RPMI7951 (cell line): ENCODE measurements at places on chromosomes 6 and 20.

- peak; percentile 6 for DNase-seq
Observed at GRCh38 chr6:109867009-109867969, 110.8 kb upstream of the GPR6 start.

- DNase-seq = peak; percentile 93
Observed at GRCh38 chr6:90284236-90285041, 12.2 kb downstream of the BACH2 start.

DNA sequence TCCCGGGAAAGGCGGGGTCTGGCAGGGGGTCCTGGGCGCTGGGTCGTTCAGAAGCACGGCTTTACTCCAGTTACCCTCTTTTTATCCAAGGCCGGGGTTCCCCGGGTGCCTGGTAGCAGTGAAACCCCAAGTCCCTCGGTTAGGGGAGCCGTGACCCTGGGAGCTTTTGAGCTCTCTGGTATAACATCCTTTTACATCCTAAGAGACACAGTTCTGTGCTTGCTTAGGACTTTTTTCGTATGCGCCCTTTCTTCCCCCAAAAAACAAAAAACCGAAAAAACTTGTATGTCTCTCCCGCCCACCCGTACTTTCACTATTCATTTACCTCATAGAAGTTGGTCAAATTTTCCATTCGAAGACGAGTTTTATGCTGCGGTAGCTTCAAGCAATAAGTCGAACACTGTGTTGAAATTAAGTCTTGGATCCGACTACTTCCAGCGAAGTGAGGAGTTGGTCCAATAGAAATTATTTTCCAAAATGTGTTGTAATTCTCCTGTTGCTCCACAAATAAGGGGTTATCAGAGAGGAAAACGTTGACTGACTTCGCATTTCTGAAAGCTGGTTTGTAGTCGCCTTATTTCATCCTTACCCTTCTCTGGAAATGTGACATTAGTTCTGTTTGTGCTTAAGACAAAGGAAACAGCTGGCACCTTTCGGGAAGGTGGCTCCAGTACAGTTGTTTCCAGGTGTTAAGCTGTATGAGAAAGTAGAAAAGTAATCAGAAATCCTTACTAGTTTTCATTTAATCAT, 816 bp upstream of the MAN1A1 start:
- DNase-seq = peak; percentile 49

- DNase-seq = no peak
Observed at GRCh38 chr6:2809015-2809414, 32.6 kb downstream of the SERPINB1 start.

- no peak for DNase-seq
Observed at GRCh38 chr6:117974914-117975627, 68.0 kb downstream of the SLC35F1 start.

- no peak for DNase-seq
Observed at GRCh38 chr6:136235233-136235564, 14.9 kb downstream of the MTFR2 start.

DNA sequence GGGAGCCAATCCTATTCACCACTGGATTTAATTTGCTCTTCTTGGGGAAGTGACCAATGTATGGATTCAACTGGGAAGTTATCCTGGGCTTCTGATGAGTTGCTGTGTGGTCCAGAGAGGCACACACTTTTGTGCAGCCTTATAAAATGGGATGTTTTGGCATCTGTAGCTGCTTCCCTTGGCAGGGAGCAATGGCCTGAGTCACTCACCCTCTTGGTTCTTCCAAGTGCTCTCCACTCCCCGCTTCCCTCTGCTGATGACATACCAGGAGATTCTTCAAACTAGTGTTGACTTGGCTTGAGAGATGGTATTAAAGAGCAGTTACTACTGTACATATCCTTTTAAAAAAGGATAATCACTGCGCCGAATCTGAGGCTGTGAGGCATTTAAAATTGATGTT, 105.8 kb downstream of the JARID2 start:
- DNase-seq = peak; percentile 85

DNA sequence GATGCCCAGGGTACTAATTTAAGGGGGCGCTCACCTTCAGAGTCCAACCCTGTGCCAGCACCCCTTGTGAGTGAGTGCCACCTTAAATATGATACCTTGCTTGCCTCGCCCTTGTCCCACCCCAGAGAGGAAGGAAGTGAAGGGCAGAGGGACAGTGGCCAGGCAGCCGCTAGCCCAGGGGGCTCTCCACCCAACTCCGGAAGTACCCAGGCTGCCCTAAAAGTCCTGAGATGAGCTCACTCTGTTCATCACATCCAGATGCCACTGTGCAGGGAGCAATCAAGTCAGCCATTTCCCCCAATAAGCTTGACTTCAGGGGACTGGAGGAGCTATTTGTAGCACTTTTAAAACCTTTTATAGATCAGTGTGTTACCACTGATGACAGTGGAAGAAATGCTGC, 25.0 kb upstream of the STX16 start:
- peak; percentile 81 for DNase-seq

DNA sequence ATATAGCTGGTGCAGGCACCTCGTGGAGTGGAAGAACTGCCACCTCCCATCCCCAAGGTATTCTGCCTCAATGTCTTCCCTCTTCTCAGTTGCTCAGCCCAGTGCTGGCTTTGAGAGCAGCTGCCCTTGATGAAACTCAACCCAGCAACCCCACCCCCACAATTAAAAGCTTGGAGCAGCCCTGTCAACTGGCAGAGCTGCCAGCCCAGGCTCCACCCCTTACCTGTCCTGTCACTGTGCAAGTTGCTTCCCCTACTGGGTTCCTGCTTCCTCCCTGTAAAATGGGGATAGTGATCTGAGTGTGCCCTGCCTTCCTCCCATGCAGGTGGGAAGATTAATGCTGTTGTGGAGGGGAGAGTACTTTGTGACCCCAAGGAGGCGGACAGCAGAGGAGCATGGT, 4.5 kb downstream of the TMEM63B start:
- no peak for DNase-seq

DNA sequence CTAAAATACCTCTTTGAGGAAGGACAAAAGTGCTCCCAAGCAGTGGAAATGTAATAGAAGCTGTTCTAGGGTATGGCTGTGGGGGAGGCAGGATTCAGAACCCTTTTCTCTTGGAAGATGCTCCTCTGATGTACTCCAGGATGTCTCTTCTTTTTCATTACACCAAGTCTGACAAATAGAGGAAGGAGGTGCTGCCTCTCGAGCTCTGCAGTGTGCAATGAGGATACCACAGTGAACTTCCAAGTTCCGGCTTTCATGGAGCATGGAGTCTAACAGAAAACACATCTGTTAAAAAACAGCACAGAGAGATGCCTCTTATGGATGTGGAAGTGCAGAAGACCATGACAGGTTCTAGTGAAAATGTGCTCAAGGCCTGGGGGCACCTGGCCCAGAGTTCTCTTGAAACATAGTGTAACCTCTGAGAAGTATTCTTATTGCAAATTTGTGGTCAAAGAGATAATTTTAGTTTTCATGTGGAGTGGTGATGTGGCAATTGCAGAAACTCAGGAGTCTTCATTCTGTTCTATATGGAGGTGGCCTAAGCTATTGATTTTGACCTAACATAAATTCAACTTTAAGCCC, 362.0 kb upstream of the CITED2 start:
- DNase-seq = no peak

DNA sequence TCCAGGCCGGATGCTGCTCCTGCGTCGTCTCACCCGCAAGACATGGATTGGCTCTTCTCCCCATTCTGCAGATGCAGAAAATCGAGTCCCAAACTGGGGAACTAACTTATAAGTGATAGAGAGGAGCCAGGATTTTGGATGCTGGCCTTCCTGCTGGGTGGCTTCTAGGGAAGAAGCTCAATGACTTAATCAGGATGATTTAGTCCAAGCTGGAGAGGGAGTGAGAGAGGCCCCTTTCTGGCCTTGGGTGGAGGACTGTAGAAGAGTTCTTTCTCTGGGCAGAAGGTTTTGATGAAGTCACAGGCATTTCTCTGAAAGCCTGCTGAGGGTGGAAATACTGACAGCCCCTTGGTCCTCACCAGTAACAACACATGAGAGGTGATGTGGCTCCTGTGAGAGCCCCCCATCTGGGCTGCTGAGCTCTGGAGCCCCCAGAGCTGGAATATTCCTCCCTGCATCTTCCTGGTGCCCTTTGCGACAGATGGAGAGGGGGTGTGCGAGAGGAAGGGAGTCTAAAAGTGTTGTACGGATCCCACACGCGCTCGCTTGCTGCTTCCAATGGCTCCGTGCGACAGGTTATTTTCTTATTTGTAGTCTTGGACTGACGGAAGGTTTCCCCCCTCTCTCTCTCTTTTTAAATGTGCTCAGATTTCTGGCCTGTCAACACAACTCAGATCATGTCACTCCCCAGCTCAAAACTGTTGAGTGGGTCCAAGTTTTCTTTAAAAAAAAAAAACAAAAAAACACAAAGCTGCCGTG, 3.5 kb downstream of the SIRPA start:
- DNase-seq = no peak

DNA sequence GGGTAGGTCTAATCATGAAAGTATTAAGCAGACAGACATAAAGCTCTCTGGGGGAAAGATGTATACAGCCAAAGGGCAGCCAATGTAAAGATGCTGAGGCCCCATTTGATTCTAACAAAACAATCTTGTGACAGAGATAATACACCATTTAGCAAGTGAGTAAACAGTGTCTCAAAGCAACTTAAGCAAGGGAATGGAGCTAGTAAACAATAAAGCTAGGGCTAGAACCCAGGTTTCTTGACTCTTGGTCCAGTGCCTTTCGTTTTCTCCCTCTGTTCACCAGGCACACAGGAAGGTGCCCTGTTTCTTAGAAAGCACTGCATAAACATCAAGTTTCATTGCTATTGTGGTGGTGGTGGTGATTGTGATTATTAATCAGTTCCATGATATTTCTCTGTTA, 5.1 kb downstream of the ELOVL2 start:
- no peak for DNase-seq

DNA sequence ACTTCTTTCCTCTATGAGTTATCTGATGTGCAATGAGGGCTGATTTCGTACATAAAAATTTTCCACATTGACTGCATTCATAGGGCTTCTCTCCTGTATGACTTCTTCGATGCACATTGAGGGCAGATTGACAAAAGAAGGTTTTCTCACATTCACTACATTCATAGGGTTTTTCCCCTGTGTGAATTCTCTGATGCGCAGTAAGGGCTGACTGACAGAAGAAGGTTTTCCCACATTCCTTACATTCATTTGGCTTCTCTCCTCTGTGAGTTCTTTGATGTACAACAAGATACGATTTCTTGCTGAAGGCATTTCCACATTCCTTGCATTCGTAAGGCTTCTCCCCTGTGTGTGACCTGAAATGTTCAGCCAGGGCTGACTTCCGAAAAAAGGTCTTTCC, 11.4 kb downstream of the ZNF334 start:
- DNase-seq = no peak

- DNase-seq = no peak
Observed at GRCh38 chr20:61950641-61951071, 115.0 kb downstream of the TAF4 start.

- DNase-seq = peak; percentile 66
Observed at GRCh38 chr20:17938871-17939619, 29.5 kb downstream of the SNX5 start.

- DNase-seq = peak; percentile 57
Observed at GRCh38 chr6:3534599-3534998, 77.7 kb upstream of the SLC22A23 start.

- DNase-seq = no peak
Observed at GRCh38 chr6:90004511-90004910, 110.2 kb downstream of the GJA10 start.

DNA sequence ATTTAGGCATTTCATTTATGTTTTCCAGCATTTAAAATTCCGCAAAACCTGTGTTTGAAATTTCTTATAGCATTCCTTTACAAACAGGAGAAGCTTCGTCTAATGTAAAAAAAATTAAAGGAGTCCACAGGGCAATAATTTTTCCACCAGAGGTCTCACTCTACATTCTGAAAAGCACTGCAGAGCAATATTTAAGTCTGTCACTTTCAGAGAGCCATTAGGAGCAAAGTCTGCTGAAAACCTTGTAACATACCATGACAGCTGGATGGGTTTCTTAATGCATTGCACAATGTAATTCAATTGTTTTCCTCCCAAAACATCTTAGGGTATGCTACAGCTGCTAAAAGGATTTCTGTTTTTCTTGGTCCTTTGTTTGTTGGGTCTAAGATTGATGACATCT, 18.0 kb downstream of the BAG2 start:
- DNase-seq = peak; percentile 42

DNA sequence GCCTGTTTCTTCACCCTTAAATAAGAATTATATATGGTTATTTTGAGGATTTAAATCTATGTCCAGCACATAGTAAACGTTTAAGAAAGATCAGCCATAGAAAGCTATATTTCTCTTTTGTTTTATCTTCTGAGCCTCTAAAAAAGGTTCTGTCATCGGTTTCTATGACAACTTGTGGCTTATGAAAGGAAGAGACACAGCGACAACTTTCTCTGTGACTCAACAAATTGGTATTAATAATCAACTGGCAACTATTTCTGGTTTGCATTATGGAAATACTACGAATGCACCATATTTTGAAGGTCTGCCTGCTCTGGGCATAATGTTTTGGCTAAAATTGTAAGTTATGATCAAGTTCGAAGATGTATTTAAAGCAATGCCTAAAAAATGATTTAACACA, 751.0 kb downstream of the CD109 start:
- DNase-seq = peak; percentile 16

DNA sequence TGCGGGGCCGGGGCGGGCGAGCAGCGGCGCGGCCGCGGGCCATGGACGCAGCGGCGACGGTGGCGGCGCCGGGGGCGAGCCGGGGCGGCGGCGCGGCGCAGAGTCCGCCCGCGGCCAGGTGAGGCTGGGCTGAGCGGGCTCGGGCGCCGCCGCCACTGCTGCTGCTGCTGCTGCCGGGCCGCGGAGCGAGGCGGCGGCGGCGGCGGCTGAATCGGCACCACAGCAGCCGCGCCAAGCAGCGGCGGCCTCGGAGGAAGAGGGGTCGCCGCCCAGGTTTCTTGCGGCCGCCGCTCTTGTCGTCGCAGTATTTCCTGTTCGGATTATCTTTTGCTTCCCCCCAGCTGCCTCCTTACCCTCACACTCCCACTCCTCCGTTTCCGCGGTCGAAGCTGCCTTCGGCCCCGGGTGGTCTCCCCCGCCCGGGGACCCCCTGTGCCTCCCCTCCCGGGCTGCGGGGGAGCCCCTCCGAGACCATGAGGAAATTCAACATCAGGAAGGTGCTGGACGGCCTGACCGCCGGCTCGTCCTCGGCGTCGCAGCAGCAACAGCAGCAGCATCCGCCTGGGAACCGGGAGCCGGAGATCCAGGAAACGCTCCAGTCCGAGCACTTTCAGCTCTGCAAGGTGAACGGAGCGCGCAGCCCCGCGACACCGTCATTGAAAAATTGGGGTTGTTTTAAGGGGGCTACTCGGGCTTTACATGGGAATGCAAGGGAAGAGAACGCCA, at the start of gene STXBP5:
Gene STXBP5, plus strand, starts transcription at position 358 of the 726 bp plus-strand sequence. Its CDS starts 116 bp downstream, at position 474.
- peak; percentile 51 for DNase-seq
